Activated T-helper 2 cell treated with anti-CD3 and anti-CD28 coated beads, Interferon-gamma antibody, Interleukin-2, Interleukin-4, amounts not matched to agents 10 μg/mL and 5 μg/mL and 100 μg/mL, durations not matched to agents 14 hours and 24 hours and 36 hours (primary cell): ENCODE measurements at places on chromosomes 5 and 9. TPM values are rescaled to one million over a fixed set of nuclear protein-coding genes. Genes with fewer than 3 reads are reported as not detected.

Gene ZFP2
- total RNA-seq = 0.18 TPM in 1 of 2 replicates, not detected in the other

Gene IRX2
- not detected in 2 replicates for total RNA-seq

Gene OLFML2A
- total RNA-seq = 0.11 TPM in 1 of 2 replicates, not detected in the other

GRCh38 chr5:151159649-151160373 is 2.2 kb upstream of the ANXA6 start:
- no peak for DNase-seq

DNA sequence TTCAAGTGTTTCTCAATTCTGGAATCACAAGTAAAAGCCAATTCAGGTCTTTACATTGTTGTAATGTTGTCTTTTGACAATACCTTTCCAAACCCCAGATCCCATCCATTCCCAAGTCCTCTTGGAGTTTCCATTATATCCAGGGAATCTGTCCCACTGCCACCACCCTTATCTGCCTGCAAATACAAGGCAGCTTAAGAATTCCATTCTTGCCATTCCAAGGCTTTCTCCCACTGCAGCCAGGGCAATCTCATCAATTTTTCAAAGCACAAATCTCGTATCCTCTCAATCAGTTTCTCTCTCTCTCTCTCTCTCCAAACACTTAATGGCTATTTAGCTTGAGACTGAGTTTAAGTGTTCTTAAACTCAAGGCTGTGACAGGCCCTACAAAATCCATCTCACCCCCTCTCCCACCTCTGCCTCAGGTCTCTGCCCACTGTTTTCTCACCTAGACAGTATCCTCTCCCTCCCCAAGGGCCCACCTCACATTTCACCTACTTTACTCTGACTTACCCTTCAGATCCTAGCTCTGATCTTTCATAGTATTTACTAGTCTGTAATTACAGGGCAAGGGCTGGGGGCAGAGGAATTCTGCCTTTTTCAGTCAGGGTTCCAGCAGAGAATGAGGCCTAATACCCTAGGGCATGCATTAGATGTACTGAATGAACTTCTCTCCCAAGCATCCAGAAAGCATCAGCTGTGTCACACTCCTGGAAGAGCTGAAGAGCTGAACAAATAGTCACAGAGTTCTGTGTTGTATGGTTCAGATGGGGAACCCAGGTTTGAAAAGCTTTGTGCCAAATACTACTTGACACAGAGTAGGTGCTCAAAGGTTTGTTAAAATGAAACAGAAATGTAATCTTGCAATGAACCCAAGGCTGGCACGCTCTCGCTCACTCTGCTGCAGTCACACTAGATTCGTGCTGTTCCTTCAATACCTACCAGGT is 46.0 kb downstream of the RAPGEF1 start:
- no peak for DNase-seq

GRCh38 chr9:27565696-27566095 is 7.6 kb downstream of the C9orf72 start:
- DNase-seq = no peak

GRCh38 chr9:88049677-88050307 is 75.5 kb upstream of the CDK20 start:
- DNase-seq = no peak

- no peak for DNase-seq
These were observed 7.1 kb upstream of the PCSK1 start for GRCh38 chr5:96440185-96440538.

GRCh38 chr5:157486221-157486681 is 26.2 kb downstream of the NIPAL4 start:
- no peak for DNase-seq

- no peak for DNase-seq
These were observed 37.2 kb downstream of the GPBP1 start for GRCh38 chr5:57211039-57211438.

DNA sequence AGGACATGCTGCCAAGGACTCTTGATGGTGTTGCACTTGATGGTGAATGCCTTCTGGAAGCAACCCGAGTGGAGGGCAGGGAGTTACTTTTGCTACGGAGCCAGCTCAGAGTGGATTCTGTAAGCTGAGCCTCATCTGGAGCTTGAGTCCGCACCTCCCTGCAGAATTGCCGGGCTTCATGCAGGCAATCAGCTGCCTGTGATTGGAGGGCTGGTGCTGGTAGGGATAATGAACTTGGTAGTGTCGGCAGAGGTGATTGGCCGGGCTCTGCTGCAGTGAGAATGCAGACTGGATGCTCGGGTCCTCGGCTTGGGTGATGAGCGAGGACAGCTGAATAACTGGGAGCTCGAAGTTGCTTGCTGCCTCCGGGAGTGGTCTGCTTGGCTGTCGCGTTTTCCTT is 23.1 kb downstream of the SLC25A25 start:
- DNase-seq = no peak

DNA sequence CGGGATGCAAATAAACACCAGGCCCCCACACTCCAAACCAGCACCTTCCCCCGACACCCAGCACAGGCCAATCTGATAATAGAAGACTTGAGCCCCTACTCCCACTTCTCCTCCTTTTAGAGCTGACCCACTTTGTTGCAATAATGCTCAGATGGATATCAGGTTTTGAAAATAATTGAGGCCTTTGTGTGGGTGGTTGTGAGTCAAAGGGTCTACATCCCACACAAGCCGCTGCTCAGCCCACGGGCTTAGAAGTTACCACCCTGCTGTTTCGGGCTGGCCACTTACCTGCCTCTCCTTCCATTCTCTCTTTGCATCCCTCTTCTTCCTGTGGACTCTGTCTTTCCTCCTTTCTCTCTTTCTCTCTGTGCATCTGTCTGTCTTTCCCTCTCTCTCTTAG is 36.2 kb upstream of the FOXI1 start:
- no peak for DNase-seq

- DNase-seq = no peak
These were observed 42.8 kb downstream of the SHB start for GRCh38 chr9:38026021-38026809.

DNA sequence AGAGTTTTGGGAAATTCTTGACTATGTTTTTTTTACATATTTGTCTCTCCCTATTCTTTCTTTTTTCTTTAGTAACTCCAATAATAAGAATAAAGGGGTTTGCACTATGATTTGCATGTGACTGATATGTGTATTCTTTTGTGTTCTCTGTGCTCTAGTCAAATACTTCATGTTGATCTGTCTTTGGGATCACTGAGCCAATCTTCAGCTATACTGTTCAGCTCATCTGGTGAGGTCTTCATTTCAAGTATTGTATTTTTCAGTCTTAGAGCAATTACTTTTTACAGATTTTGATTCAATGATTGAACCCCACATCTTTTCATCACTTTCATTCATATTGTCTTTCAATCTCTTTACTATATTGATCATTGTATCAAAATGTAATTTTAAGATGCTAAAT is 58.1 kb upstream of the TAF11L2 start:
- DNase-seq = no peak
